ENCODE measurements at places on chromosomes 5 and 9.

GRCh38 chr5:138366632-138367382, 14.3 kb downstream of the KDM3B start:
- no peak for DNase-seq

DNA sequence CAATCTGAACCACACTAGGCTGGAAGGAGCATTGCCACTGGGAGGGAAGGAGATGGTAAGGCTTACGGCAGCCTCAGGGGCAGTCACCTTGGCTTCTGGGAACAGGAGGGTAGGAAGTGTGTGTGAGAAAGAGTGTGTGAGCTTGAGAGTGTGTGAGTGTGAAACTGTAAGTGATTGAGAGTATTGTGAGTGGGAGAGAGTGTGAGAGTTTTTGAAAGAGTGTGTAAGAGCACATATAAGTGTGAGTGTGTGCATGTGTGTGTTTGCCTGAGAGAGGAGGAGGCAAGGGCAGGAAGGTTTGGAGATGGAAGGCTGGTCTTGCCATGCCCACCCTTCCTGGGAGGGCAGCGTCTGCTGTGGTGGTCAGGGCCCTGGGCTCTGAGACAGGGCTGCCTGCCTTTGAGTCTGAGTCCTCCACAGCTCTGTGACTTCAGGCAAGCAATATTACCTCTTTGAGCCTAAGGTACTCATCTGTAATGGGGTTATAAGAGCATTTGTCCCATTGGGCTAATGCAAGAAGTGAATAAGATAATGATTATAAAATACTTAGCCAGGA, 51.9 kb upstream of the BOD1 start:
- DNase-seq: no peak

- DNase-seq: peak; percentile 55
Observed at GRCh38 chr9:114898741-114899140, 31.6 kb downstream of the TNFSF8 start.

GRCh38 chr5:159880676-159881075, 35.6 kb upstream of the ADRA1B start:
- DNase-seq: no peak

- no peak for DNase-seq
Observed at GRCh38 chr9:114855488-114855887, 49.6 kb upstream of the TNFSF15 start.

DNA sequence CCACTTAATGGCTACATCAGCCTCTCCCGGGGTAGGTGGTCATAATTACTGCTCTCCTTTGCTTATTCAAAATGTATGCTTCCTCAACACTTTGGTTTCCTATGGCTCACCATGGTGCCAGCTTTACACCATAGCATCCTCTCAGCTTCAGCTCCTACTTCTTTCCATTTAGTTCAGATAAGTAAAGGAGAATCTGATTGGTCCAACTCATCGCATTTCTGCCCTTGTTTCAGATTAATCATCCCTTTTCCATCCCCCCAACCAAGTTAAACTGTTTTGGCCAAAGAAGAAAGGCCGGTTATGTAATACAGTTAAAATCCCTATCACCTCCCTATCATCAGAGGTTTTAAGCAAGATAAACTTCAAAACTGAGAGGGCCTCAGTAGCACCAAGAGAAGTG, 130.5 kb downstream of the CETN3 start:
- no peak for DNase-seq

DNA sequence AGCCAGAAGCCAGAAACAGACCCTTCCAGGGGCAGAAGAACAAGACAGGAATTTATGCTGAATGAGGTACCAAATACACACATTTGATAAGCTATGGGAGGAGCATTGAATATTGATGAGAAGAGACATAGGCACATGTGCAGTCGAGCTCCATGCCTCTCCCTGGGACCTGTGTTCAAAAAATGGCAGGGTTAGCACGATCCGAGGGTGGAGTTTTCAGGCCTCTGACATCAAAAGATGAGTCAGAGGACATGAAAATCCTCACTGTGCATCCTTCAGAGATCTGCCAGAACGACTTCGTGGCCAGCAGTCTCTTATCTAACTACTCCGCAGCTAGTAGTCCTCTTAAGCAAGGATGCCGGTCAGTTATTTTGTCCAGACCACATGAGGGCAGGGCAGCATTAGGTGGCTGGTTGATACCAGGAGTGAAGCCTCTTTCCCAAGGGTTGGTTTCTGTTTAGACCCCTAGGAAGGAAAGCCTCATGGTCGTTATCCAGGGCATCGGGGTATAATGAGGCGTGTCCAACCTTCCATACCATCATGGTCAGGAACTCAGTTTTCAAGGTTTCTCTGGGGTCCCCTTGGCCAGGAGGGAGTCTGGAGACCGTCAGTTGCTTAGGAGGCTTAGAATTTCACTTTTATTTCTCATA, 11.6 kb upstream of the CMBL start:
- DNase-seq: no peak

DNA sequence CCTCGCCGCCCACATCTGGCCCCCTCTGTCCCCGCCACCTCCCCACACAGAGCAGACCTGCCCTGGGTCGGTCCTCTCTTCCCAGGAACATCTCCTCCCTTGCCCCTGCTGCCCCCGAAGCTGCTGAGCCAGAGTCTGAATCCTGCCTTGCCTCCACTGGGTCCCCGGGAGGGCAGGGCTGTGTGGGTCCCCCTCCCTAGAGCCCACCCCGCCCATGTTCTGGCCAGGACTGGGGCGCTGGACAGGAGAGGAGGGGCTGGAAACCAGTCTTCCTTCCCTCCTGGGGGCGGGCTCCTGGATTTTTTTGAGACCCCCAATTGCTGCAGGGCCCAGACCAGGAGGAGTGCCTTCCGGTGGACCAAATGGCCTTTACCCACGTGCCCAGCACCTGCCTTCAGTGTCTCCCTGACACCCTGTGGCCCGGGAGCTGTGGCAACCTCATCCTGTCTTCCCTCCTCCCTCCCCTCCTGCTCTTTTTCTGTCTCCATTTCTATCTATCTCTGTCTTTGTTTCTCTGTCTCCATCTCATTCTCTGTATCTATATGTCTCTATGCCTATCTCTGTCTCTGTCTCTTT, 12.1 kb downstream of the MRPL36 start:
- no peak for DNase-seq

DNA sequence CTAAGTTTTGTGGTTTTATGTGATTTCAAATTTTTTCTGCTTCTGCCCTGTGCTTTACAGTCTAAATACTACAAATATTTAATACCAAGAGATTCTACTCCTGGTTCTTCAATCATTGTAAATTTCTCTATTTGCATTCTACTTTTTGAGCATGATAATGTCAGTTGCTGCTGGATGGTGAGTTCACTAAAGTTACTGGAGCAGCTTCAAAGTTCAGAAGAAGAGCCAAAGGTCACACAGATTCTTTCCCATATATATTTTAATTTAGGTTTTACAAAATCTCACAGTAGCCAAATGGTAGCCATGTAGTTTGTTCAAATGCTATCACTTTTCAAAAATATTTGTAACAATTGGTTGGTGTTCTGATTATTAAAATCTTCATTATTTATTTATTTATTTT, 378.7 kb downstream of the TMEM232 start:
- DNase-seq: no peak

- no peak for DNase-seq
Observed at GRCh38 chr5:180026320-180026719, 45.2 kb downstream of the RNF130 start.

Measured in activated CD8-positive, alpha-beta memory T cell treated with anti-CD3 and anti-CD28 coated beads for 1 hour (primary cell).